ENCODE measurements at places on chromosomes 3 and 15. TPM values are rescaled to one million over a fixed set of nuclear protein-coding genes. Genes with fewer than 3 reads are reported as not detected.

Gene CYP19A1
- 1.1 TPM for total RNA-seq

Gene LMLN
- 2.7 TPM for total RNA-seq

Gene PLSCR4
- total RNA-seq = not detected

Gene TERC
- 2.7 TPM for total RNA-seq

Gene TRAT1
- total RNA-seq = 102 TPM

Gene KIF15
- 43.3 TPM for total RNA-seq

Gene RBPMS2
- total RNA-seq = not detected

Gene SOX14
- not detected for total RNA-seq

Gene SLC22A13
- 0.93 TPM for total RNA-seq

Gene LMAN1L
- total RNA-seq = 0.64 TPM

Gene PRR23C
- not detected for total RNA-seq

Gene TMF1
- 40.6 TPM for total RNA-seq

Gene GABRR3
- 0.05 TPM for total RNA-seq
